Naive B cell (primary cell): ENCODE measurements at places on chromosomes 5 and 9. TPM values are rescaled to one million over a fixed set of nuclear protein-coding genes. Genes with fewer than 3 reads are reported as not detected.

GRCh38 chr9:69190863-69191181, 16.7 kb downstream of the TJP2 start:
- no peaks in the 10 kb centered on the region for H3K36me3 ChIP-seq
- H3K27ac ChIP-seq: no peak overlapping the region
- DNase-seq: no peak
- H3K27me3 ChIP-seq: peaks cover 9% of the 10 kb centered on the region

- H3K27me3 ChIP-seq: no peaks in the 10 kb centered on the region
- no peaks in the 10 kb centered on the region for H3K4me1 ChIP-seq
- H3K36me3 ChIP-seq: no peaks in the 10 kb centered on the region
- H3K27ac ChIP-seq: no peak overlapping the region
- no peak overlapping the region for H3K4me3 ChIP-seq
These were observed 106.2 kb downstream of the FBXL7 start for GRCh38 chr5:15606197-15606596.

GRCh38 chr9:15189481-15189880, 117.5 kb downstream of the TTC39B start:
- no peaks in the 10 kb centered on the region for H3K27me3 ChIP-seq
- no peak overlapping the region for H3K27ac ChIP-seq
- no peaks in the 10 kb centered on the region for H3K4me1 ChIP-seq

DNA sequence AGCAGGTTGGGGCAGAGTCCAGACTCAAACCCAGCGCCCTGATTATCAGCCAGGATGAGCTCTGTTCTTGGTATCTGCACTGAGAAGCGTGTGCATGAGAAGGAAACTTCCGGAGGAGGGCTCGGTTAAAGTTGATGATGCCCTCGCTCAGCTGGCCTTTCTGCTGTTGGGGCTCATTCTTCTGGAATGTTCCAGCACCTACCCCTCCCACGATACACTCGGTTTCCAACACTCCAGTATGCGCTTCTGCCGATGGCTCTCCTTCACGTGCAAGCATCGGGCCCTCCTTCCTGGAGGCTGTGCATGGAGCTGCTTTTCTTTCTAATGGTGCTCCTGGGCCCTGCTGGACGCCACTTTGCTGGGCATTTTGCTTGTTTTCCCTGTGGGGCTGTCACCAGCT, 134.0 kb downstream of the RXRA start:
- H3K27ac ChIP-seq: no peak overlapping the region
- no peaks in the 10 kb centered on the region for H3K36me3 ChIP-seq
- no peak overlapping the region for H3K4me3 ChIP-seq
- peaks cover 7% of the 10 kb centered on the region for H3K27me3 ChIP-seq

DNA sequence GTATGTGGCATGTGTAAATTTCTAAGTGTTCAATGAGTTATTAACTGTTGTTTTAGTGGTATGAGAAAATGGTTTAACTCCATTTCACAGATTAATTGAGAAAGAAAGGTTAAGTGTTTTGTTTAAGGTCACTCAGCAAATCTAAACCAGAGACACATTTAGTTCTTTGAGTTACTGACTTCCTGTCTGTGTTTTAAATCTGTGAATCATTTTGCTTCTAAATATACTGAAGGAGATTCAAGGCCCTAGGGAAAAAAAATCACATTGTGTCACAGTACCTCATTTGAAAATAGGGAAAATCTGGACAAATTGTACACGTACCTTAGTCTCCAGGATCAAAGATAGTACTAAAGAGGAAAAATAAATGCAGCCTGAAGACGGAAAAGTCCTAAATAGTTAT, 368.2 kb downstream of the TMEM161B start:
- H3K4me3 ChIP-seq: no peak overlapping the region
- no peaks in the 10 kb centered on the region for H3K36me3 ChIP-seq
- H3K27ac ChIP-seq: no peak overlapping the region
- H3K4me1 ChIP-seq: no peaks in the 10 kb centered on the region
- DNase-seq: no peak

- no peaks in the 10 kb centered on the region for H3K36me3 ChIP-seq
- no peak overlapping the region for H3K27ac ChIP-seq
- peaks cover 11% of the 10 kb centered on the region for H3K27me3 ChIP-seq
- DNase-seq: no peak
These were observed 291.1 kb downstream of the MLLT3 start for GRCh38 chr9:20331095-20331685.

The NOXA1 gene
- polyA plus RNA-seq: 2.3 TPM

- H3K36me3 ChIP-seq: no peaks in the 10 kb centered on the region
- no peak overlapping the region for H3K4me3 ChIP-seq
- H3K4me1 ChIP-seq: peaks cover 49% of the 10 kb centered on the region
- DNase-seq: no peak
- H3K27ac ChIP-seq: no peak overlapping the region
- no peaks in the 10 kb centered on the region for H3K27me3 ChIP-seq
These were observed 76.6 kb upstream of the ZNF169 start for GRCh38 chr9:94182532-94182931.

The MLANA gene
- 0.45 TPM for polyA plus RNA-seq
